ENCODE measurements at places on chromosomes 2 and 18. TPM values are rescaled to one million over a fixed set of nuclear protein-coding genes. Genes with fewer than 3 reads are reported as not detected.
A peak's percentile ranks its signal among the peaks of the same experiment; 100 is the strongest.

DNA sequence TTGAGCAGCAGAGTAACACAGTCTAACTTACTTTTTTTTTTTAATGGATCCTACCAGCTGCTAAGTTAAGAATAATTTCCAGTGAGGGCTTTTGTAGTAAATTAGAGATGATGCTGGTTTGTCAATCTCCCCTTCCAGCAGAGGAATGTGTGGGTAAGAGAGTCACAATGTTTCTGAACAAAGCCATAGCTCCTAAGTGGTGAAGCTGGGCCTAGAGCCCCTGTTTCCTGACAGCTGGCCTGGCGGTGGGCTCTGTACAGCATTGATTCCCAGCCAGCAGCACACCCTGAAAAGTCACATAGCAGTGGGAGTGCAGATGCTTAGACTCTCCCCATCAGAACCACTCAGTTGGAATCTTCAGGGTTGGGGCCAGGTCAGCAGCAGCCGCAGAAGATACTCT is 24.4 kb downstream of the CAPG start:
- H3K27ac ChIP-seq, result no peak overlapping the region
- no peak overlapping the region for H3K4me3 ChIP-seq
- no peak for DNase-seq
- no peaks in the 10 kb centered on the region for H3K27me3 ChIP-seq

DNA sequence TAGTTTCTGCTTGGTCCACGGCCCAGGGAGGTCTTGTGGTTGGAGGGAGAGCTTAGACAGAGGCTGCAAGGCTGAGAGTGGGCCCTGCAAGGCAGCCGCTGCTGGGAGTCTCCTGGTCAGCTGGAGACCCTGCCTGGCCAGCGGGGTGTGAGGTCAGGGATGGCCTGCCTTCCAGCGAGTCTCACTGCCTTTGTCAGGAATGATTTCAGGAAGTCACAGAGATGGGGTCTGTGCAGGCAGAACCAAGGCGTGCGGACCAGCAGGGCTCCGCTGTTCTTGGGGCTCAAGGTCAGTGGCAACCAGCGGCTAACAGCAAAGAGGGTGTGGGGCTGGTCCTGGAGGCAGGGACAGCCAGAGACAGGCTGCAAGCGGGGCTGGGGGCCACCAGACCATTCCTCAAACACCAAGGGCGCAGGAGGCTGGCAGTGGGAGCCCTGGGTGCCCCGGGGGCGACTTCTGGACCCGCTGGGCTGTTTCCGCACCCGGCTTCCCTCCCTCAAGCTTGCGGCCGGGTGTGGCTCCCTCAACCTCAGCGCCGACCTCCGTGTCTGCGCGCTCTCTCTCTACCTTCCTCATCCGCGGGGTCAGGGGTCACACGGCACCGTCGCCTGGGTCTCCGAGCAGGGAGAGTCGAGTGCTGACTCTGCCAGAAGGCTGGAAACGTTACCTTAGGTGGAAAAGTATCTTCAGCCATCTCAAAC is 124.5 kb upstream of the CTDP1 start:
- no peaks in the 10 kb centered on the region for H3K27me3 ChIP-seq
- no peaks in the 10 kb centered on the region for H3K4me1 ChIP-seq
- H3K4me3 ChIP-seq, result no peak overlapping the region
- no peak overlapping the region for H3K27ac ChIP-seq
- no peak for DNase-seq

GRCh38 chr2:85438201-85439024 is 19.9 kb downstream of the SH2D6 start:
- no peaks in the 10 kb centered on the region for H3K36me3 ChIP-seq
- no peak for DNase-seq
- H3K4me1 ChIP-seq, result peaks cover 26% of the 10 kb centered on the region
- H3K27me3 ChIP-seq, result no peaks in the 10 kb centered on the region
- peak overlapping the region; percentile 88 for H3K27ac ChIP-seq

COPS8 gene
- total RNA-seq, result 67.8 TPM

KATNAL2 gene
- total RNA-seq, result 0.52 TPM

Data from activated naive CD4-positive, alpha-beta T cell treated with anti-CD3 and anti-CD28 coated beads for 36 hours (primary cell).